ENCODE measurements at places on chromosomes 6 and 20.

- DNase-seq, result peak; percentile 7
Observed at GRCh38 chr6:26215585-26216358, 128.5 kb downstream of the HFE start.

DNA sequence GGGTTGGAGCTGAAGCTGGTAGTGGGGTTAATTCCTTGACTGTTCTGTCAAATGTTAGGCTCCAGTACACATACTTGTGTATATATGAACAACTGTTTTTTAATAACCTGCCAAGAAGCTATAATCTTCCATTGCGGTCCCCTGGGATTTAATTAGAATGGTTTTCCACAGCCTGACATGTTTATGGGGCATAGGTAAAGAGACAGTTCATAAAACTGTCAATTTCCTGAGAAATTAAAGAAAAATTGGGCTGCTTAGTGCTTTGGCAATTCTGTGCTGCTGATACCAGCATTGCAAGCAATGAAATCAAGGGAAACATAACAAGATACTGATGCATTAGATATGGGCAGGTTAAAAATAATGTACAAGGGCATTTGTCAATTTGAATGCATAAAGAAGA, 314.1 kb upstream of the SLC35B3 start:
- no peak for DNase-seq

DNA sequence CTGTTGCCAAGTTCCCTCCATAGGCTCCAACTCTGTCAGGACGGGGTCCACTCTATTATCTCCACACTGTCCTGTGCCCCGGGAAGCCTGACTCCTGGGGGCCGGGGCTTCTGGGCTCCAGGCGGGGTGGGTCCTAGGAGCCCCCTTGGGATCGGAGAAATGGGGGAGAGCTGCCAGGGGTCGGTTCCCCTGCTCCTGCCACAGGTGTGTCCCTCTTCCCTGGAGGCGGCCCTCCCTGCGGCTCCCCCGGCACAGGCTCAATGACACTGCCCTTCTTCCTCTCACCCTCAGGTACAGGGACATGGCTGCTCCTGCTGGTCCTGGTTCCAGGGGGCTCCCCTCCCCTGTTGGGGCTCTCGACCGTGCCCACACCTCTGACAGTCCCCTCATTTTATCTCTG, 110.0 kb downstream of the DHX35 start:
- DNase-seq, result no peak

GRCh38 chr6:158758451-158758860, 60.7 kb downstream of the EZR start:
- peak; percentile 95 for DNase-seq

- DNase-seq, result no peak
Observed at GRCh38 chr6:125984311-125984710, 2.0 kb upstream of the TRMT11 start.

DNA sequence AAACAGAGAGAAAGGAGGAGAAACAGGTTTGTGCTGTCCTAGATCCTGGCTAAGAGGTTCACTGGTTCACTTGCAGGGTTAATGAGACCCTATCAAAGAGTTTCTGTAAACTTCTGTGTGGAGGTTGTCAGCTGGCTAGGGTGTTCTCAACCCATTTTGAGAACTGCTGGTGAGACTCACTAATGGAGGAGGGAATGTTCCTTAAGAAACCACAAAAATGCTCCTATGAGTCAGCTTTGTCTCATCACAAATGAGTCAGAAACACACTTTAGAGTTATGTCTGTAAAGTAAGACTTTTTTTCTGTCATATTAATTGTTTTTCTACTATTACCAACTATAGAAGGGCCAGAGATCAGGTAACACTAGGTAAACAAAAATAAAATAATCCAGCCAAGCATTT, 884.4 kb downstream of the PHF3 start:
- DNase-seq, result no peak

DNA sequence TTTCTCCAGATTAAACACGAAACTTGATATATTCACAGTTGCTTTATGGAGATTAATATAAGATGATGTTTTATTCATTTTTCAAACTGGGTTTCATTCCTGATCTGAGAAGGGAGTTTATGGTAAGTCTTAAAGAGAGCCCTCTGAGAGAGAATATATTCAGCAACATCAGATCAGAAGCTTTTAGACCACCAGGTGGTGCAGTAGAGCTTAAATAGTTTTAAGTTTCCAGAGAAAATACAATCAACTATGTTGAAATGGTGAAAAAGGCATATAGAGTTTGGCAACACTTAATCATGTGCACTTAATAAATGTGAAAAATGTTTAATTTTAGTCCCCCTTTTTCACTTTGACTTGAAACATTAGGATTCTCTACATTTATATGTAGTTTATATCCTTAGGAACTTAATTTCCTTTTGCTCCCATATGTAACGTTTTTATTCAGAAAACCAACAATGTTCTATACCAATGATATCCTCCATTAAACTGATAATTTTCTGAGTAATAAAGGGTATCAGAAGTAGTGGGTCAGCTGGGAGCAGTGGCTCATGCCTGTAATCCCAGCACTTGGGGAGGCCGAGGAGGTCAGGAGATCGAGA, 86.4 kb upstream of the CLDN20 start:
- DNase-seq, result peak; percentile 68

GRCh38 chr6:123844011-123844410, 40.3 kb downstream of the NKAIN2 start:
- DNase-seq, result no peak

GRCh38 chr6:107709341-107709740, 114.8 kb downstream of the SCML4 start:
- no peak for DNase-seq

GRCh38 chr6:13278164-13278563, 50.2 kb downstream of the TBC1D7 start:
- DNase-seq, result no peak

DNA sequence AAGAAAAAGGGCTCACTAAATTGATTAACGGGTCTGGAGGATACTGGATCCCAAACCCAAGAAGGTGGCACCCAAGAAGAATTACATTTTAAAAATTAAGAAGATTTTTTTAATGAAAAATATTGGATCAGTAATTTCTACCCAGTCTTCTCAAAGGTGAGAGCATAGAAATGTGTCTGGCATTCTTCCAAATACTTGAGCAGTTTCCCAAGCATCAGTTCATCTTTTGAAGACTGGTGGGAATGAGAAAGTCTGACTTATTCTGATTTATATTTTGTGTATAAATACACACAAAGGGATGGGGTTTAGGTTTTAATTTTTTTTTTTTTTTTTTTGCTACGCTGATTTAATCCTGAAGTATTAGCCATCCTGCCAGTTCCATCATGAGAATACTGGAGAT, 3.3 kb downstream of the MGME1 start:
- DNase-seq, result no peak

DNA sequence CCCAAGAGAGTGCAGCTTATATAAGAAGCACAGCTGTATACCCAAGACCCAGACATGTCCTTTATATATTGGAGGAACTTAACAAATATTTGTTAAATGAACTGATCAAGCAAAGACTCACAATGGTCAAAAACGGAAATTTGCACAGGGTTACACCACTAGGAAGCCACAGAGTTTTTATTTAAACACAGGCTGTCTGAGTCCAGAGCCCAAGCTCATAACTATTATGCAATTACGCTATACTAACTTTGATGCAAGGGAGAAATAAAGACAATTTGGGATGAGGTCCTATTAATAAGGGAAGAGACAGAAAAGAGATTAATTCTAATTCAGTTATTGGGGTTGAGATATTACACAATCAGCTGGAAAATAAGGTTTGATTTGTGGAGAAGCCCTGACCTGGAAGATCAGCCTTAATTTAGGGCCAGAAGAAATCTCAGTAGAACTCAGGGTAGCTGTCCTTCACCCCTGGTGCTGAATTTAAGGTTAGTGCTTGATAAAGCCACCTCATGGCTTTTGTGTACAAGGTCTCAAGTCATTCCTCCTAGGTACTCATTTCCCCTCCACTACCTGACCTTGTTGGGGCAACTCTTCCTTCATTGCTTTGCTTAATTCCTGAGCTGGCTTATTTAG, 10.5 kb upstream of the ZNF334 start:
- DNase-seq, result no peak

DNA sequence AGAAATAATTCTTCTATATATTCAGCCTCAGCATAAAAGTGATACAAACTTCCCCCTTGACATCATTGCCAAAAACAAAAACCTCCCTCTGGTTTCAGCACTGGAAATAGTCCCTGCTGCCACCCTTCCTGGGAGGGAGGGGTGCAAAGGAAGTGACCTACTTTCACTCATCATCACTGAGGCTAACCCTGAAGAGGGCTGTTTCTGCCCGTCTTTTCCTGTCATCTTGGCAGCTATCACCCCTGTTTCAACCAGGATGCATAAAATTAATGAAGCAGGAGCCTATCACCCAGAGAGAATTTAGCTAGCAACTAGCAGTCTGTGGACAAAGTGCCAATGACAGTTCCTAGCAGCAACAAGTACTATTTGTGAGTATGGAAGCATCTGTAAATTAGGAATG, 397.8 kb downstream of the LAMA2 start:
- DNase-seq, result no peak

DNA sequence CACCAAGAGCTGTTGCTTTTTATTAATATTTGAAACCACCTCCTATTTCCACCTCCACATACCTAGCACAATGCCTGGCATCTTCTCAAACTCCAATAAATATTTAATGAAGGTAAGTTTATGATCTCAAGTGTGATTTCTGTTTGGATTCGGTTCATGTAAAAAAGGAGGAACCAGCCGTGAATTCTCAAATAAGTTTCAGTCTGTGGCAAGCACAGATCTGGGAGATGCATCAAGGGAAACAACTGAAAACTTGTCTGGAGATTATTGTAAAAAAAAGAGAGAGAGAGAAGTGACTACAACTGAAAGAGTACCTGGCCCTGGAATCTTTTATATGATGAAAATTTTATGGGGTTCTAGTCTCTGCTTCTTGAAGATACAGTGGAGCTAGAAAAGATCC, 52.8 kb upstream of the PNRC1 start:
- DNase-seq, result no peak

DNA sequence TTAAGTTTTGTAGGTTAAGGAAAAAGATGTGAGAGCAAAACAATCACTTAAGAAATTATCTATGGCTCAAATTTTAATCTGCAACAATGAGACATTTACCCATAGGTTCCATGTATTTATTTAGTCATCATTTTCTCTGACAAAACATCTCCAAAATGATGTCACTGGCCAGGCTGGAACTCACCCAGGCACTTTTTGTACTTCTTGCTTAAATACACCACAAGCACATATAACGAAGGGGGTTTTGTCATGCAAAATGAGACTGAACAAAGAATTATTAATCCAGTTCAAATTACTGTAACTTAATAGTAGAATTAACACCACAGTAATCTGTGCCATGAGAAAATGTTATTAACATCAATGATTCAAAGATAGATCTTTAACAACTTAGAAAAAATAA, 200.5 kb downstream of the PTPRK start:
- DNase-seq, result no peak
